ENCODE measurements at places on chromosomes 3 and 15. TPM values are rescaled to one million over a fixed set of nuclear protein-coding genes. Genes with fewer than 3 reads are reported as not detected.

FANCD2OS gene
- not detected for total RNA-seq

CTXND1 gene
- not detected for total RNA-seq

MRPL46 gene
- 9.7 TPM for total RNA-seq

GRM7 gene
- total RNA-seq, result not detected

HHLA2 gene
- total RNA-seq, result not detected

SV2B gene
- total RNA-seq, result 0.65 TPM

ADAMTS9 gene
- 64.8 TPM for total RNA-seq
